ENCODE measurements at places on chromosomes 6 and 20. TPM values are rescaled to one million over a fixed set of nuclear protein-coding genes. Genes with fewer than 3 reads are reported as not detected.

DNA sequence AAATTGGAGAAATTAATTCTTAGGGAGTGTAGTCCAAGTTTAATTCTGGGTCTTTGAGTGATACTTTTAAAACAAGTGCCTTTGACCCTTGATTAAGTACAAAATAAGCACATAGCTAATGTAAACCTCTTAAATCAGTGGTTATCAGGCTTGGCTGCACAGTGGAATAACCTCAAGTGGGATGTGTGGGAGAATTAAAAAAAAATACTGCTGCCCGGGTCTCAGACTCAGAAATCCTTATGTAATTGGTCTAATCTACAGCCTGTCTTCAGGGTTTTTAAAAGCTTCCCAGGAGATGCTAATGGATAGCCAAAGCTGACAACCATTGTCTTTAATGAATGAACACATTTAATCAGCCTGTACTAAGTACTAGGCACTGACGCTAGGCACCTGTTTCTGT is 28.5 kb upstream of the TMEM14A start:
- no peak overlapping the region for H3K27ac ChIP-seq
- peaks cover 8% of the 10 kb centered on the region for H3K4me1 ChIP-seq
- H3K4me3 ChIP-seq = no peak overlapping the region
- H3K36me3 ChIP-seq = no peaks in the 10 kb centered on the region

The AMD1 gene
- total RNA-seq = 113 TPM

DNA sequence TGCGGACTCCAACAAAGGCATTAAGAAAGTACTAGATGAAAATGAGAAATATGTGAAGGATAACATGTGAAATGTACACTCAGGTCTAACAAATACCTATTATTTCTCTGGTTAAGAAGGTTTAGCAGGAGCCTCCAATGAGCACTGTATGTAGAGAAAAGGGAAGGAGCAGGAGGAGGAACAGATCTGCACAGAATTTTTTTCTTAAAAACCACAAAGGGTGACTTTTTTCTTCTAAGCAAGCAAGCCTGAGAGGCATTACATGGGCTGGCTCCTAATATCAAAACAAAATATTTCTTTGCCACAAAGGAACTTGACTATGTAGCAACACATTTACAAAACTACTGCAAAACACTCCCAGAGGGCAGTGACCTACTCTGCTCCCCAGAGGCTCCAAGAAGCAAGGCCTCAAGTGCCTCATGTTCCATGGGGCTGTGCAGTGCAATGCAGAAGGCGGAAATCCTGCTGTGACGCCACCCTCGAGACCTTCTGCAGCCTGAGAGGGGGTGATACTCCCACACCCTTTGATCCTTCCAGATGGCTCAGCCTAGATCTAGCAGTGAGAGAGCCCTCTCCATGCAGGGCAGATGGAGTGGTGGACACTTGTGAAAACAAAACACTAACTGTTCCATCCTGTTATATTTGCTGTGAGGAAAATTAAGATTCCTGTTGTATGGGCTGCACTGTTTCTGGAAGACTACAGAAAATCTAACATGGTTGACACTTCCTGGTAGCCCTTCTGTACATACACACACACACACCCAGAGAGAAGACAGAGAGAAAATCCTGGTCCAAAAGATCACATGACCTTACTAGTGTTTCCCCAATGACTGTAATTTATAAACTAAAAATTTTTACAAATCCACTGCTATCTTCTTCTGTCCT is 36.0 kb upstream of the SMIM29 start:
- DNase-seq = no peak
- H3K27ac ChIP-seq = peak overlapping the region; percentile 62
- H3K4me3 ChIP-seq = no peak overlapping the region
- H3K4me1 ChIP-seq = peaks cover 21% of the 10 kb centered on the region
- H3K36me3 ChIP-seq = peaks cover 35% of the 10 kb centered on the region
- H3K27me3 ChIP-seq = no peaks in the 10 kb centered on the region

The WFDC5 gene
- total RNA-seq = not detected

DNA sequence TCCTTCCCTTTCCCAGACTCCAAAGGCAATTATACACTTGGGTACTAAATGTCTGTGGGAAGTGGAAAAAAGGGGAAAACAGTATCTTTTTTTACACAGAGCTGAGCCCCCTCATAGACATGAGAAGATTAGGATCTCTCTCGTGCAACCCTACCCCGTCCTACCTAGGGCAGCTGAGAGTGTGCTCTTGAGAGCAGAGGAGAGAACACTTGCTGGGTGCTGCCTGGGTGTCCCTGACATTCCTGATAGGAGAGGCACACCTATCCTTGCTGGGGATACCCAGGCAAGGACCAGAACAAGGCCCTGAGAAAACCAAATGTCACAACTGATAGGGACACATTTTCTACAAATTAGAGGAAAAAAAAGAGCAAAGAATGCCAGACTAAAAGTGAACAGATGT is 81.2 kb downstream of the PREP start:
- H3K27ac ChIP-seq = no peak overlapping the region
- H3K36me3 ChIP-seq = peaks cover 33% of the 10 kb centered on the region
- no peaks in the 10 kb centered on the region for H3K27me3 ChIP-seq
- no peak overlapping the region for H3K4me3 ChIP-seq
- H3K4me1 ChIP-seq = peaks cover 2% of the 10 kb centered on the region
- DNase-seq = no peak

The KHDC1 gene
- total RNA-seq = 5.2 TPM

DNA sequence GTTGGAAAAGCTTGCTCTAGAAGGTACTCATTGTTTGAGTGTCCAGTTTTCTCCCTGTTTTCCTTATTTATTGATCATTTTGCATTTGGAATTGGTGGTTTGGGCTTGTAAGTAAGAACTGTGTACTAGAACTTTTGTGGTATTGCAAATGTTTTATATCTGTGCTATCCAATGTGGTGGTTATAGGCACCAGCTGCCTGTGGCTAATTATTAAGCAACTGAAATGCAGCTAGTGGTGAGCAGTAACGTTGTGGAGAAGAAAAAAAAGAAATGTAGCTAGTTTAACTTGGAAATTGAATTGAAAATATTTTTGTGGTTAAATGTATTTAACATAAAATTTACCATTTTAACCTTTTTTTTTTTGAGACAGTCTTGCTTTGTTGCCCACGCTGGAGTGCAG is 50.7 kb upstream of the MAPK13 start:
- H3K27me3 ChIP-seq = no peaks in the 10 kb centered on the region
- peaks cover 79% of the 10 kb centered on the region for H3K36me3 ChIP-seq
- no peak for DNase-seq
- H3K4me1 ChIP-seq = peaks cover 9% of the 10 kb centered on the region
- H3K27ac ChIP-seq = no peak overlapping the region

- no peak for DNase-seq
- H3K4me1 ChIP-seq = no peaks in the 10 kb centered on the region
- H3K36me3 ChIP-seq = no peaks in the 10 kb centered on the region
- no peak overlapping the region for H3K27ac ChIP-seq
Observed at GRCh38 chr6:139823099-139823807, 448.8 kb upstream of the CITED2 start.

GRCh38 chr20:6420336-6420735 is 297.5 kb upstream of the FERMT1 start:
- no peak for DNase-seq
- H3K27me3 ChIP-seq = no peaks in the 10 kb centered on the region
- no peaks in the 10 kb centered on the region for H3K4me1 ChIP-seq
- no peak overlapping the region for H3K4me3 ChIP-seq
- no peak overlapping the region for H3K27ac ChIP-seq

DNA sequence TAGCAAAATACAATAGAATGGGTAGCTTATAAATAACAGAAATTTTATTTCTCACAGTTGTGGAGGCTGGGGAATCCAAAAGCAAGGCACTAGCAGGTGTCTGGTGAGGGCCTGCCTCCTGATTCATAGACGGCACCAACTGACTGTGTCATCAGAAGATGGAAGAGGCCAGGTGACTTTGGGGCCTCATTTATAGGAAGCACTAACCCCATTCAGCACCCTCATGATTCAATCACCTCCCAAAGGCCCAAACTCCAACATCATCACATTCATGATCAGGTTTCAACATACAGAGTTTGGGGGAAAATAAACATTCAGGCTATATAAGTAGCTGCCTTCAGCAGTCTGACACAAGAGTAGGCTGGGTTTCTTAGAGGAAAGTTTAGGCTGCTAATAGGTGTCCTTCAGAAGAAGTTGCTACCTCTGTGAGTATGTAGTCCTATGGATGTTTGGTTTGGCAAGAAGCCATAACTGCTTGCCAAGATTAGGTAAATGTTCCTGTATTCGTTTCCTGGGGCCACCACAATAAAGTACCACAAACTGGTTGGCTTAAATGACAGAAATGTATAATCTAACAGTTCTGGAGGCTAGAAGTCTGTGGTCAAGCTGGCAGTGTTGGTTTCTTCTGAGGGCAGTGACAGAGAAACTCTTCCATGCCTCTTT is 48.8 kb downstream of the NT5E start:
- peaks cover 2% of the 10 kb centered on the region for H3K4me1 ChIP-seq
- peaks cover 30% of the 10 kb centered on the region for H3K36me3 ChIP-seq
- DNase-seq = peak; percentile 43
- no peak overlapping the region for H3K4me3 ChIP-seq
- no peak overlapping the region for H3K27ac ChIP-seq

The TMEM239 gene
- not detected for total RNA-seq

GRCh38 chr6:167910007-167910406 is 83.3 kb downstream of the AFDN start:
- H3K4me3 ChIP-seq = no peak overlapping the region
- no peaks in the 10 kb centered on the region for H3K4me1 ChIP-seq
- no peak overlapping the region for H3K27ac ChIP-seq
- no peaks in the 10 kb centered on the region for H3K27me3 ChIP-seq

The GSS gene
- 71.0 TPM for total RNA-seq

DNA sequence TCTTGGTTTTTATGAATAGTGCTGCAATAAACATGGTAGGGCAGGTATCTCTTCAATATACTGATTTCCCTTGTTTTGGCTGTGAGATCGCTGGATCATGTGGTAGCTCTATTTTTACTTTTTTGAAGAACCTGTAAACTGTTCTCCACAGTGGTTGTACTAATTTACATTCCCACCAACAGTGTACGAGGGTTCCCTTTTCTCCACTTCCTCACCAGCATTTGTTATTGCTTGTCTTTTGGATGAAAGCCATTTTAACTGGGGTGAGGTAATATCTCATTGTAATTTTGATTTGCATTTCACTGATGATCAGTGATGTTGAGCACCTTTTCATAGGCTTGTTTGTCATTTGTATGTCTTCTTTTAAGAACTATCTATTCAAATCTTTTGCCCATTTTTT is 8.0 kb upstream of the ARG1 start:
- no peak overlapping the region for H3K27ac ChIP-seq
- H3K27me3 ChIP-seq = peaks cover 5% of the 10 kb centered on the region
- no peak for DNase-seq
- H3K36me3 ChIP-seq = no peaks in the 10 kb centered on the region
- peaks cover 4% of the 10 kb centered on the region for H3K4me1 ChIP-seq

DNA sequence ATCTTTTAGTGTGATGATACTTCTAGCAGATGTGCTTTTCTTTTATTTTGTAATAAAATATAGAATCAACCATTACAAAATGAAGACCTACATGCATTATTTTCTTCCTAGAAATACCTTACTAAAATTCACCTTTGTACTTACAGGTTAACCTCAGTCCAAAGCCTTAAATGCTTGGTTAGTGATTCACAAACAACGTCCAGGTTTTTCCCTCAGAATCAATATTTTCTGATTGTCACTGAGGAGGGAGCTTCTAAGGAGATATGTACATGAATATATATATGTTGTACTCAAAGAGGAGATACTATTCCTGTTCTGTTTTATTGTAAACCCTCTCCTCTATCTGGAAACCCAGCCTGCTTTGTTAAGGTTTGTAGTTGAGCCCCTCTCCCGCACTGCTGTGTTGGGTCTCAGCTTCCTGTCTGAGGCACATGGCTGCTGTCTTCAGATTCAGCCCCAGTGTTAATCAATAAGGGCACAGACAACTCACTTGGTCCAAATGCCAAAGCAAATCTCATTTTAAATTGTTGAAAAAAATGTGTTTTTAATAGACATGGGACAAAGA is 33.9 kb upstream of the HS3ST5 start:
- H3K36me3 ChIP-seq = no peaks in the 10 kb centered on the region
- no peak overlapping the region for H3K27ac ChIP-seq
- H3K4me3 ChIP-seq = no peak overlapping the region
- no peaks in the 10 kb centered on the region for H3K27me3 ChIP-seq
- no peaks in the 10 kb centered on the region for H3K4me1 ChIP-seq

- peaks cover 4% of the 10 kb centered on the region for H3K27me3 ChIP-seq
- H3K27ac ChIP-seq = no peak overlapping the region
- DNase-seq = no peak
- peaks cover 2% of the 10 kb centered on the region for H3K4me1 ChIP-seq
- H3K4me3 ChIP-seq = no peak overlapping the region
Observed at GRCh38 chr6:166768761-166769160, 141.7 kb upstream of the RPS6KA2 start.

GRCh38 chr20:9241721-9242427 is 173.0 kb downstream of the PLCB4 start:
- no peaks in the 10 kb centered on the region for H3K36me3 ChIP-seq
- no peak overlapping the region for H3K4me3 ChIP-seq
- H3K27ac ChIP-seq = no peak overlapping the region
- H3K27me3 ChIP-seq = no peaks in the 10 kb centered on the region
- DNase-seq = no peak
- H3K4me1 ChIP-seq = no peaks in the 10 kb centered on the region

GRCh38 chr6:142482974-142483373 is 181.2 kb downstream of the ADGRG6 start:
- DNase-seq = no peak
- no peaks in the 10 kb centered on the region for H3K36me3 ChIP-seq
- no peak overlapping the region for H3K27ac ChIP-seq
- no peaks in the 10 kb centered on the region for H3K4me1 ChIP-seq
- H3K4me3 ChIP-seq = no peak overlapping the region

The TULP4 gene
- 24.0 TPM for total RNA-seq

GRCh38 chr20:51811042-51811355 is 8.7 kb upstream of the SALL4 start:
- no peaks in the 10 kb centered on the region for H3K4me1 ChIP-seq
- DNase-seq = no peak
- no peaks in the 10 kb centered on the region for H3K36me3 ChIP-seq
- no peak overlapping the region for H3K4me3 ChIP-seq
- no peak overlapping the region for H3K27ac ChIP-seq

The ATG5 gene
- total RNA-seq = 30.7 TPM

DNA sequence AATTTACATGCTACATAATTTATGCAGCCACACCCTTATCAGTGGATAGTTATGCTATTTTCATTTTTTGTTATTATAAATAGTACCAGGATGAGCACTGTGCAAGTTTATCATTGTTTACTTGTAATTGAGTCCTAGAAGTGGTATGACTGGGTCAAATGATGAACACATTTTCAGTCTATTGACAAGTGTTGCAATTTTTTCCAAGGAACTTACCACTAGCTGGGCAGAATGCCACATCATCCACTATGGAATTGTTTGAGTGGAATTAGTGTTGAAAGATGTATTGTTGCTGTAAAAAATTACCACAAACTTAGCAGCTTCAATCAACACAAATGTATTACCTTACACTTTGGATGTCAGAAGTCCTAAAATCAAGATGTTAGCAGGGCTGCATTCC is 38.1 kb upstream of the OPN5 start:
- DNase-seq = no peak
- no peaks in the 10 kb centered on the region for H3K36me3 ChIP-seq
- no peak overlapping the region for H3K4me3 ChIP-seq
- H3K27me3 ChIP-seq = no peaks in the 10 kb centered on the region

The BACH2 gene
- 69.2 TPM for total RNA-seq

GRCh38 chr6:163637524-163637923 is 223.0 kb downstream of the QKI start:
- H3K27ac ChIP-seq = no peak overlapping the region
- no peak overlapping the region for H3K4me3 ChIP-seq
- H3K36me3 ChIP-seq = no peaks in the 10 kb centered on the region
- DNase-seq = no peak
- no peaks in the 10 kb centered on the region for H3K4me1 ChIP-seq

Data from activated CD4-positive, alpha-beta T cell treated with anti-CD3 and anti-CD28 coated beads, Interleukin-2, amount 10 ng/mL, durations not matched to agents 24 days and 14 days (primary cell).